Osteocyte (in vitro differentiated cells): ENCODE measurements at places on chromosomes 13 and 19. TPM values are rescaled to one million over a fixed set of nuclear protein-coding genes. Genes with fewer than 3 reads are reported as not detected.

DNA sequence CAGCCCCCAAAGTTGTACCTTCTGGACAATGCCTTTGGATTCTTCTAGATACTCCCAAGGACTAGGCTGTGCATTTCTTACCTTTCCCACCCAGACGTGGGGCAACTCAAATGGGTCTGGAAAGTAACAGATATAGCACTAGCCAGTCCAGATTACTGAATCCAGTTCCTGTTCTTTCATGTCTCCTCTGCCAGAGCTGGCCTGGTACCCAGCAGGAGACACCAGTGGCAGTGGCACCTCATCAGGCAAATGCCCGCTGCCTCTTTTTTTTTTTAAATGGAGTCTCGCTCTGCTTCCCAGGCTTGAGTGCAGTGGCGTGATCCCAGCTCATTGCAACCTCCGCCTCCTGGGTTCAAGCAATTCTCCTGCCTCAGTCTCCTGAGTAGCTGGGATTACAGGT, 43.2 kb downstream of the N4BP2L2 start:
- H3K27me3 ChIP-seq, result no peaks in the 10 kb centered on the region
- peaks cover 3% of the 10 kb centered on the region for H3K36me3 ChIP-seq
- no peak for DNase-seq

DNA sequence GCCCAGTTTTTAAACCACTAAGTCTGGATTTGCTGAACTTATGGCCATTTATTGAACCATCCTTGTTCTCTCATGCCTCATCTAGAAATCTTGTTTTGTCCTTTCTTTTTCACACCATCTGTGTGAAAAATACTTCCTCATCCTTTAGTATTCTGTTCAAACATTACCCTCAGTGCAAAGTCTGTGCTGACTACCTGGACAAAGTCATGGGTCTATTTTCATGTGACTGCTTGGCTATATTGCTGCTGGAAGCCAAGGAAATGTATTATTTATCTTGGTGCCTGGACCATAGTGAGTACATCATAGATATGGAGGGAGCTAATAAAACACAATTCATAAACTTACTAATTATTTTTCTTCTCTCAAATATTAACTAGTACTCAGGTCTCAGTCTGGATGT, 312.5 kb downstream of the OXGR1 start:
- peaks cover 3% of the 10 kb centered on the region for H3K27me3 ChIP-seq
- H3K4me3 ChIP-seq, result no peak overlapping the region
- H3K36me3 ChIP-seq, result no peaks in the 10 kb centered on the region
- no peak overlapping the region for H3K27ac ChIP-seq
- DNase-seq, result no peak

- no peaks in the 10 kb centered on the region for H3K27me3 ChIP-seq
- no peak overlapping the region for H3K27ac ChIP-seq
- peaks cover 10% of the 10 kb centered on the region for H3K4me1 ChIP-seq
- no peak overlapping the region for H3K4me3 ChIP-seq
Measured at GRCh38 chr19:51576850-51577249, 5.8 kb downstream of the ZNF175 start.

DNA sequence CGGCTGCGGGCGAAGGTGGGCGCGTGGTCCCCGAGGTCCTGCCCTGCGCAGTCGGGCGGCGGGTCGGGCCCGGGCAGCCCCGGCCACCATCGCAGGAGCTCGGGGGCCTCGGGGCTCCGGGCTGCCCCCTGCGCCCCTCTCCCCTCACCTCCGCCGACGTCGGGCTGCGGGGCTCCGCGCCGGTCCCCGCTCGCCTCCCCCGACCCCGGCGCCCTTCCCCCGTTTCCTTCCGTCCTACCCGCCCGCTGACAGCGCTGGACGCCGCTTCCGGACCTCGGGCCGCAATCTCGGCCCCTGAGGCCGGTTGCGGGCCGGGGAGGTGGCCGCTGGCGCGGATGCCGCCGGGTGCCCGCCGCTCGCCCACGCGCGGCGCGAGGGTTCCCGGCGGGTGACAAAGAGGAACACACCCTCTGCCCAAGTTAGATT, 720 bp downstream of the FARP1 start:
- no peak for DNase-seq
- H3K36me3 ChIP-seq, result peaks cover 4% of the 10 kb centered on the region
- peak overlapping the region; percentile 85 for H3K27ac ChIP-seq
- peaks cover 49% of the 10 kb centered on the region for H3K4me1 ChIP-seq
- no peaks in the 10 kb centered on the region for H3K27me3 ChIP-seq

- peak within 1 kb of the TSS; percentile 59 for H3K27ac ChIP-seq
- peaks cover 5% of the 10 kb centered on the region for H3K27me3 ChIP-seq
- peak within 1 kb of the TSS; percentile 66 for H3K4me3 ChIP-seq
- no peak for DNase-seq
- peaks cover 19% of the 10 kb centered on the region for H3K4me1 ChIP-seq
- H3K36me3 ChIP-seq, result no peaks in the 10 kb centered on the region
Measured at GRCh38 chr19:18086590-18087138, at the start of gene IL12RB1. IL12RB1 (minus strand) TSS chr19:18086934; CDS start chr19:18086823, 111 bp downstream.

DNA sequence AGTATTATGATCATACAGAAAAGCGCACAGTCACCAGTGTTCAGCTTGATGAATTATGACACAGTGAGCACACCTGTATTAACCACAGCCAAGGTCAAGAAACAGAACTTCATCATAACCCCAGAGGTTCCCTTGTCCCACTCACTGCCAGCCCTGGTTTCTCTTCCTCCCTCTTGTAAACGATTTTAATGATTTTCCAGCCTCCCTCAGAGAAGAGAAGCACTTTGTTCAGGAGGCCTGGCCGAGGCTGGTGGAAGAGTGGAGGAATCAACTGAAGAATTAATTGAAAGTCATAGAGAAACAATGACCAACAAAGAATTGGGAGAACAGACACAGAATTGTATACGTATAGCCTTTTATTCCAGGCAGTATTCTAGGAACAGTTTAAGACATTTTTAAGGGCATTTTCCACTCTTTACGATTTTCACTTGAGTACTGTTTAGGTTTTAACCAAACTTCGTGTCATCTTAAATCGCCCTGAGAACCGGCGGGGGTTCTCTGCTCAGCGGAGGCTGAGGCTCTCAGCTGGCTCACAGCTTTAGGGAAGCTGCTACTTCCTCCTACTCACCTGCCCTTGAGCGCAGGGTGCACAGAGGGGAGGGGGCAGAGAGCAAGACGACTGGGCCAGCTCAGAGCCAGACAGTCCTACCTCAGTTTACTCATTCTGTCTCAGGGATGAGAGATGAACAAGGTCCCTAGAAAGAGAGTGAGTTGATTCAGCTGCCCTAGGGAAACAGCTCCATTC, 108.6 kb downstream of the AKAP11 start:
- peaks cover 22% of the 10 kb centered on the region for H3K27me3 ChIP-seq
- no peak overlapping the region for H3K4me3 ChIP-seq
- H3K4me1 ChIP-seq, result no peaks in the 10 kb centered on the region
- DNase-seq, result no peak
- no peaks in the 10 kb centered on the region for H3K36me3 ChIP-seq
- H3K27ac ChIP-seq, result no peak overlapping the region

DNA sequence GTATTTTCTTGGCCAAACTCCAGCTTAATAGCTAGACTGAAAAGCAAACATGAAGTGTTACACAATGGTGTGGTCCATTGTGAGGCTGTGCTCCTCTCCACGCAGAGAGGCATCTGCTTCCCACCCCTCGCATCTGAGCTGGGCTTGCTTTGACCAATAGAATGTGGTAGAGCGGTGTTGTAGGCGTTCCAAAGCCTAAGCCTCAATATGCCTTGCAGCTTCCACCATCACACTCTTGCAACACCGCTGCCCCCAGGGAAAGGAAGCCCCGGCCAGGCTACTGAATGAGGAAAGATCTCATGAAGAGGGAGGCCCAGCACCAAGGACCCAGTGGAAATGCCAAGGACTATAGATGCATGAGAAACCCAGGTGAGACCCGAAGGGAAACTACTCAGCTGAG, 9.4 kb downstream of the FLT1 start:
- H3K36me3 ChIP-seq, result no peaks in the 10 kb centered on the region
- no peaks in the 10 kb centered on the region for H3K27me3 ChIP-seq
- no peak overlapping the region for H3K27ac ChIP-seq
- DNase-seq, result no peak
- H3K4me3 ChIP-seq, result no peak overlapping the region

DNA sequence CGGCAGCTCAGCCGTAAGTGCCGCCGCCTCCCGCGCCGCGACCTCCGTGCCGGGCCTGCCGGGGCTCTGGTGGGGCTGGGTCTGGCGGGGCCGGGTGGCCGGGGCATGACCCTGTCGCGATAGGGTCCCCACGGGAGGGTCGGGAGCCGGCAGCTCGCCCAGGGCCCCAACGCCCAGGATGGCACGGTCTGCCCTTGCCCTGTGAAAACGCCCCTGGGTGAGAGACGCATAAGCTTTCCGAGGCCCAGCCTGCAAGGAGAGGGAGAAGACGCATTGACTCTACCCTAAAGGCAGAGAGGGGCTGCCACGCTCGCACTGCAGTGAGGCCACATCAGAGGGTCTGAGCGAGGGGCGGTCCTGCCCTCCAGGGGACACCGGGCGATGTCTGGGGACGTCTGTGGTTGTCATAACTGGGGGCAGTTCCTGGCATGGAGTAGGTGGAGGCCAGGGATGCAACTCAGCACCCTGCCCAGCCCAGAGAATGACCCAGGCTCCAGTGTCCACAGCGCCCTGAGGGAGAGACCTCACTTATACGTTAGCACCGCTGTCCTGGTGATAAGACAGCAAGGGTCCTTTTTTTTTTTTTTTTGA, 539 bp downstream of the ZNF554 start:
- peaks cover 7% of the 10 kb centered on the region for H3K36me3 ChIP-seq
- DNase-seq, result no peak
- peak overlapping the region; percentile 83 for H3K4me3 ChIP-seq
- H3K4me1 ChIP-seq, result peaks cover 9% of the 10 kb centered on the region

DNA sequence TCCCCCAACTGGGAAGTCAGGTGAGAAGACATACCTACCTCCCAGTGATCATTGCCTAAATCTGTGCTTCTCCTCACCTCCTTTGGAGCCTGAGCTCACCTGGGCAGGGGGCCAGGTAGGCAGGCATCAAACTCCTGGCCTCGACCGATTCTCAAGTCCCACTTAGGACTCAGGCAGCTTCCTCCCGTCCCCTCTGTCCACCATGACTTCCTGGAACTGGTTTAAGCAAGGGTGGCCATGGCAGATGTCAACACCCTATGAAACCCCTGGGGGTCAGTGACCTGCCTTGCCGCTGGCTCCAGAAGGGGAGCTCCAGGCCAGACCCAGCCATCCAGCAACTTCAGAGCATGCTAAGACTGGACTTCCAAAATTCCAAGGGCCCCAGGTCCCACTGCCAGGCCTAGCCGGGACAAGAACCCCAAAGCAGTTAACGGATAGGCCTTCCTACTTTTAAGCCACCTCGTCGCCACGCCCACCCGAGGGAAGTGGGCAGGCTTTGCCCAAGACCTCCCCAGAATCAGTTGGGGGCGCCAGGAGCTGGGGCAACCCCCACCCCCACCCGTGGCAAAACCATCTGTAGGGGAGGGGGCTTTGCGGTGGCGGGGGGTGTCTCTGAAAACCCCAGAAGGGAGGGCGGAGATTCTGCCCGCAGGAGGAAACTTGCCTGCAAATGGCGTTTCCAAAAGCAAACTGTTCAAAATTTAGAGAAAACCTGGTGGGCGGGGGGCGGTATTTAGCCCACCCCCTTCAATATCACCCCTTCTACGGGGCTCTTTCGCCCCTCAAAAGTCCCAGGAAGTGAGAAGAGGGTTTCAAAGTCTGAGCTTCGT, 657 bp downstream of the PLIN3 start:
- peak overlapping the region; percentile 84 for H3K4me3 ChIP-seq
- DNase-seq, result peak; percentile 86
- peaks cover 3% of the 10 kb centered on the region for H3K36me3 ChIP-seq
- H3K27me3 ChIP-seq, result no peaks in the 10 kb centered on the region
- H3K4me1 ChIP-seq, result peaks cover 27% of the 10 kb centered on the region

GRCh38 chr13:60969656-60970055, 446.0 kb downstream of the PCDH20 start:
- no peaks in the 10 kb centered on the region for H3K36me3 ChIP-seq
- H3K27ac ChIP-seq, result no peak overlapping the region
- H3K4me3 ChIP-seq, result no peak overlapping the region
- H3K4me1 ChIP-seq, result no peaks in the 10 kb centered on the region
- peaks cover 6% of the 10 kb centered on the region for H3K27me3 ChIP-seq
- DNase-seq, result no peak

GRCh38 chr13:98778749-98779148, 26.3 kb upstream of the SLC15A1 start:
- H3K4me3 ChIP-seq, result no peak overlapping the region
- no peak for DNase-seq
- H3K27ac ChIP-seq, result no peak overlapping the region
- H3K27me3 ChIP-seq, result peaks cover 12% of the 10 kb centered on the region
- H3K4me1 ChIP-seq, result no peaks in the 10 kb centered on the region

DNA sequence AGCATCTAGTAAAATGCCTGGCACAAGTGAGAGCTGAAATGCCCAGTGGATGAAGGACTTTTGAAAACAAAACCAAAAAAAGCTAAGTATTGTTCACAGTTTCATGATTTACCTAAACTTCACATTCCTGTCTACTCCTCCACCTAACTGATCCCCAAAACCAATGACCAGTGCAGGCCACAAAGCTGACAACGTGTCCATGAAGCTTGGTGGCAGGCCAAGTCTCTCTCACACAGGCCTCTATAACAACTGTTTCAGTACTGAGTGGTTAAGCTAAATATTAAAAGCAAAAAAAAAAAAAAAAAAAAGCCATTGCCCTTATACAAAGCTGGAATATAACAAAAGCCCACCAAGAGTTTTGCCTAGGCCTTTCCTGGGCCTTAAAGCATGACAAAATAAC, 36.4 kb downstream of the STK24 start:
- peak overlapping the region; percentile 34 for H3K27ac ChIP-seq
- H3K4me3 ChIP-seq, result no peak overlapping the region
- peaks cover 17% of the 10 kb centered on the region for H3K36me3 ChIP-seq
- DNase-seq, result no peak
- H3K27me3 ChIP-seq, result no peaks in the 10 kb centered on the region

- DNase-seq, result no peak
- H3K4me3 ChIP-seq, result no peak overlapping the region
- H3K27me3 ChIP-seq, result no peaks in the 10 kb centered on the region
- H3K4me1 ChIP-seq, result no peaks in the 10 kb centered on the region
Measured at GRCh38 chr13:51746802-51747201, 57.2 kb downstream of the DHRS12 start.

DNA sequence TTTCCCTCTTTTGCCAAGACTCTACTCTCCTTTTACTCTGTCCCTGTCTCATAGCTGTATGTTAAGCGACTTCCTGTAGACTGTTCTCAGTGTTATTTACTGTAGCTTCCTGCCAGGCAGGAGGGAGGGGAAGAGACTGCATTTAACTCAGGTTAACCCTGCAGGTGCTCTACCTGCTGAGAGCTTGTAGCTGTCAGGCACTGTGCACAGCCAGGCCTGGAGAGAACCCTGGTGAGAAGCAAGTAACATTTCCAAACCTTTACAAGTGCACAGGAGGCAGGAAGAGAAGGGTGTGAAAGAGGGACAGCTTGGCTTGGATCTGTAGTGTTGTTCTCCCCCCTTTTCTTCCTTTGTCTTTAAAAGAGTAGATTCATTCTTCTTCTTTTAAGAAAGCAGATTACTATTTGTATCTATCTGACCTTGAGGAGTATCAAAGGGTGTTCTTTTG, 167.1 kb downstream of the LMO7 start:
- H3K4me1 ChIP-seq, result peaks cover 52% of the 10 kb centered on the region
- peak overlapping the region; percentile 85 for H3K27ac ChIP-seq
- peaks cover 35% of the 10 kb centered on the region for H3K36me3 ChIP-seq
- no peaks in the 10 kb centered on the region for H3K27me3 ChIP-seq

- no peaks in the 10 kb centered on the region for H3K27me3 ChIP-seq
- DNase-seq, result no peak
- no peaks in the 10 kb centered on the region for H3K36me3 ChIP-seq
- H3K27ac ChIP-seq, result no peak overlapping the region
- H3K4me3 ChIP-seq, result no peak overlapping the region
- H3K4me1 ChIP-seq, result no peaks in the 10 kb centered on the region
Measured at GRCh38 chr19:19602136-19602712, 16.3 kb downstream of the PBX4 start.

The KCNC3 gene
- total RNA-seq, result 1.1 and 1.2 TPM in 2 replicates

The CAPN12 gene
- total RNA-seq, result not detected in 2 replicates

The RNF17 gene
- not detected in 2 replicates for total RNA-seq

The CGB8 gene
- not detected in 2 replicates for total RNA-seq

The NCR1 gene
- total RNA-seq, result not detected in 2 replicates
